Tibial nerve (tissue), 4 donors: ENCODE measurements at places on chromosomes 1 and 21.

GRCh38 chr1:3898475-3898735 is 1.7 kb downstream of the C1orf174 start:
- H3K4me3 ChIP-seq = no peak overlapping the region
- H3K4me1 ChIP-seq = peaks cover 18% of the 10 kb centered on the region
- DNase-seq = no peak

DNA sequence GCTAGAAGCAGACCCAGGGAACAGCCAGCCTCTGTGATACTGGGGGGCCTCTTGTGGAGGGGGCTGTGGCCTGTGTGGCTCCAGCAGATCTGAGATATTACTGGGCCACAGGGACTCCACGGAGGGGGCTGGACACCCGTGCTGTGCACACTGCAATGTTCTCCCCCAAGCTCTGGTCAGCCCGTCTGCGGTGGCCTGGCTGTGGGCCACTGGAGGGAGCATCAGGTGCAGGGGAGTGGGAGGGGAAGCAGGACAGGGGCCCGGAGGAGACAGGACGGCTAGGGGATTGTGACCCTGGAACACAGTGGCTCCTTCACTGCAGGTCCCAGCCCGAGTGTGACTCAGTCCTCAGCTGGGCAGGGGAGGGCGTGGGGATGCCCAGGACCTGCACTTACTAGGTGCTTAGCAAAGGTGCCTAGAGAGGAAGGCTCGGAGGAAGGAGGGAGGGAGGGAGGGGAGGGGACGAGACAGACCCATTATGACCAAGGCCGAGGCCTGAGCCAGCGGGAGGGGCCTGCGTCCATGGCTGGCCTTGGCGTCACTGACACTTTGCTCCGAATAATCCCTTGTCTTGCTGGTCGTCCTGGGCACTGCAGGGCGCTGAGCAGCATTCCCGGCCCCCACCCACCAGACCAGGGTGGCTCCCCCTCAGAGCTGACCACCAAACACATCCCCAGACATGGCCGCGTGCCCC is 44.2 kb downstream of the PRDM16 start:
- peaks cover 4% of the 10 kb centered on the region for H3K27me3 ChIP-seq
- peaks cover under 1% of the 10 kb centered on the region for H3K36me3 ChIP-seq
- no peak for DNase-seq
- peak overlapping the region; percentile 47 for H3K27ac ChIP-seq
- H3K4me1 ChIP-seq = peaks cover 34% of the 10 kb centered on the region

GRCh38 chr1:1625824-1626206 is 6.2 kb upstream of the MMP23B start:
- DNase-seq = no peak
- no peak overlapping the region for H3K27ac ChIP-seq
- peaks cover 6% of the 10 kb centered on the region for H3K4me1 ChIP-seq
- no peak overlapping the region for H3K4me3 ChIP-seq

DNA sequence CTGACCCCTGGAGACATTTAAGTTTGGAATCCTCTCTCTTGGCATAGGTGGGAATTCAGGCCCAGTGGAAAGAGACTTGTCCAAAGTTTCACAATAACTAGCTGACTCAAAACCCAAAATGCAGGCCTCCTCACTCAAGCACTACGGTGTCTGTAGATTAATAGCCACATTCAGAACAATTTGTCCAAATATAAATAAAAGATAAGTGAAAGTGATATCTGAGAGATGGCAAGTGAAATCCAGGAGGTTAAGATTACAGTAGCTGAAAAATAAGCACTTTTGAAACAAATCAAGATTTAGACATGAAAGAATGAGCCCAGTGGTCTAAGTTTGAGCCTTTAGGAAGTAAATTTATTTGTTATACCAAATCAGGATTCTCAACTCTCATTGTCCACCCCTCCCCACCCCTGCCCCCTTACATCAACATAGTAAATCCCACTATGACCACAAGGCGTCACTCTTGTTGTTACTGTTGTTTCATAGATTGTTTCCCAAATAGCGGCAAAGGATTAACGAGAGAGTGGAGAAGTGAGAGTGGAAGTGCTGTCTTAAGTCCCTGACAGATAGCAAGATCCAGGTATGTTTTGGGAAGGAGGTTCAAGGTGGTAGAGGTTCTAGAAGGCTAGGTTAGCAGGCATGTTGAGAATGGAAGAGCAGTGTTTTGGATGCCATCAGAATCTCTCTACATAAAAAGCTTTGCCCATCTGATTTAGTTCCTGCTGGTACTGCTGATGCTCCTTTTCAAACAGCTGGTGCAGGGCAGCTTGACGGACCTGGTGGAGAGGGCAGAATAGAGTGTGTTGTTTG is 7.1 kb upstream of the TPM3 start:
- H3K4me3 ChIP-seq = no peak overlapping the region
- no peaks in the 10 kb centered on the region for H3K36me3 ChIP-seq
- no peaks in the 10 kb centered on the region for H3K4me1 ChIP-seq
- no peak overlapping the region for H3K27ac ChIP-seq

GRCh38 chr1:241532864-241533263 is 686 bp downstream of the KMO start:
- no peak overlapping the region for H3K4me3 ChIP-seq
- H3K36me3 ChIP-seq = no peaks in the 10 kb centered on the region
- no peak overlapping the region for H3K27ac ChIP-seq
- H3K27me3 ChIP-seq = no peaks in the 10 kb centered on the region
- DNase-seq = no peak

GRCh38 chr1:228219962-228220780 is 12.3 kb downstream of the OBSCN start:
- no peak overlapping the region for H3K4me3 ChIP-seq
- H3K27me3 ChIP-seq = no peaks in the 10 kb centered on the region
- peaks cover 29% of the 10 kb centered on the region for H3K36me3 ChIP-seq
- no peak overlapping the region for H3K27ac ChIP-seq
- DNase-seq = no peak
